ENCODE measurements at places on chromosomes 2 and 18.

DNA sequence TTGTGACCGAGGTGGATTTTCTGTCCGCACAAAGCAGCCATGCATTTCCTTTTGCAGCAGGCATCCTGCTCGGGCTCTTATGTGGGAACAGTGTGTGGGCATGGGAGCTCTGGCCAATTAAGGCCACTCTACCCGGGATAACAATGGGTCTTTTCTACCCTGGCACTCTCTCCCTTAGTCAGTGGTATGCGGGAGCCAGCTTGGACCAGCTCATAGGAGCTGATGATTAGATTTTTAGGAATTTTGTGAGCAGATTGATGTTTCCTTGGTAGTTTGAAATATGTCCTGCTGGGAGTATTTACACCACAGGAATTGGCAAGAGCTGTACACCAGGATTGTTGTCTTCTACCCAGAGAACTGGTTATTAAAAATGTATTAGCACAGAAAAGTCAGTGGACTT is 89.3 kb downstream of the SPP2 start:
- no peak for DNase-seq

DNA sequence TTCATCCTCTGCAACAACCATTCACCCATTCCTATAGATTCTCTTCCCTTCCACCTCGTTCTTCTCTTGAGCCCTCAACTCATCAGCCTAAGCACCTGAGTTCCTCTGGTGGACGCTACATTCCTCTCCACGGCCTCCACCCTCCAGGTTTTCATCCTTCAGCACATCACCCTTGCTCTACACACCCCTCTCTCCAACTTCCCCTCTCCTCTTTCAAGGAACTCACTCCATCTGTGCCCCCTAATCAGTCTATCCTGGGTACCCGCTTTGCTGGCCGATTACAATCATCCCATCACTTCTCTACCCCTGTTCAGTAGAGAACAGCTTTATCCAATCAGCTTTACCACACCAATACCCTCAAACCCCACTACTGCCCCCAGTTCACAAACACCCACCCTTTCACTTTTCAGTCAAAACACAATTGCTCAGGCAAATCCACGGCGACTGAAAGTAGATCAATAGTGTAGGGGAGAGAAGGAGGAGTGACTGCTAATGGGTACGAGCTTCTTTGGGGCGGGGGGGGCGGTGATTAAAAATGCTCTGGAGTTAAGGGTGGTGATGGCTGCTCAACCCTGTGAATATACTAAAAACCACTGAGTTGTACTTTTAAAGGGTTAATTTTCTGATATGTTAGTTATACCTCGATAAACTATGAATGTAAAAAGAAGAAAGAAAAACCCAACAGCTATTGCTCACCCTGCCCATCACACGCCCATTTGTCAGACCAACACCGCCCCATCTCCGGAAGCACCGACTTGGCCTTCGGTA is 857 bp downstream of the DYM start:
- peak; percentile 27 for DNase-seq

DNA sequence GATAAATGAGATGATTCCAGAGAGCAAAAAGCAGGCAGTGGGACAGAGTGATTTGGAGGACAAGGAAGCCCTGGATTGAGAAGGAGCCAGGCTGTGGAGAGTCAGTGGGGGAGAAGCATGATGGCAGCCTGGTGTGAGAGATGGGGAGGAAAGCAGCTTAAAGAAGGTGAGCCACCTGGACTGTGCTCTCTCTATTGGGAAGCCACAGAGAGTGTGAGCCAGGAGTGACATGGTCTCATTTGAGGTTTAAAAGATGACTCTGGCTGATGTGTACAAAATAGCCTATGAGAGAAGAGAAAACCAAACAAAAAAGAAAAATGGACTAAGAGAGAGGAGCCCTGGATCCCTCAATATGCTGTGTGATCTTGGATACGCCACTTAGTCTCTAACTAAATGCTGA is 12.9 kb upstream of the EPAS1 start:
- DNase-seq: no peak

DNA sequence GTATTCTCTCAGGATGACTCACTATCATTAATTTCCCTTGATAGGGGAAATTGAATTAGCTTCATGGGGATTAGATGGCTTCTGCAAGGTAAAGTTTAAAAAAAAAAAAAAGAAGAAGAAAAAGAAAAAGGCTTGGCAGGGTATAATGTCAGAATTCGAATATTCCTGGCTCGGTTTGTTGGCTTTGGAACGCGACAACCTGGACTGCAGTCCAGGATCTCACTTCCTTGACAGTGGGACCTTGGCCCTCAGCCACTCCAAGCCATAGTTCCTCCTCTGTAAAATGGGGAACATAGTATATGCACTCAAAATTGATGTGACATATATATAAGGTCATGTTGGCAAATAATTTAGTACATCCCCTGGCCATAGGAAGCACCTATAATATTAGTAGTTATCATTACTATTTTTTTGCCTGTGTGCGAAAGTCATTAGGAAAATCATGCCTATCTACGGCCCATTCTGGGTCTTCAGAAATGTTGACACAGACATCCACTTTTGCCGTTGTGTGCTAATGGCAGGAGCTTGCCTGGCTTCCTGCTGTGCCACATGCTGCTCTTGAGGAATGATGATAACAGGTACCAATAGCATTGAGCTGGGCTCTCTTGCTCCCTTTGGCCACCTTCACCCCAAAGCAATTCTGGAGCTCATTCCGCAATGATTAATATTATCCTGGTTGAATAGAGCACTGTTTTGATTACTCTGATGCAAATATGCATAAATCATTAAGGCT is 97.9 kb downstream of the MTCL1 start:
- DNase-seq: no peak

DNA sequence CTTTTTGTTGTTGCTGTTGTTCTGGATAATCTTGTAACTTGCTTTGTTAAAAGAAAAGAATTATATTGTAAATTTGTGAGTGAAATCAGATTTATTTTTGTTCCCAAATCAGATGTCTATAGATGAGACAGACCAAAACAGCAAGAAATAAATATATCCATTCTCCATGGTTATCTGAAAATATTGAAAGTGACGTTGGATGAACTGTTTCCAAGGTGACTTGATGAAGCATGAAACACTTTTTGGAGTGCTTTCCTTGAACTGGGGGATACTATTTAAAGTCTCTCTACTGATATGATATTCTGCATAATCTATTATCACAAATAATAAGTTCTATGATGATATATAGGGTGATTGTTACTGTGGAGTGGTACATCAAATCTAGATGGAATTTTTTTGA is 315.4 kb upstream of the THUMPD2 start:
- no peak for DNase-seq

GRCh38 chr2:218223046-218223445 is 6.1 kb downstream of the ARPC2 start:
- DNase-seq: no peak

DNA sequence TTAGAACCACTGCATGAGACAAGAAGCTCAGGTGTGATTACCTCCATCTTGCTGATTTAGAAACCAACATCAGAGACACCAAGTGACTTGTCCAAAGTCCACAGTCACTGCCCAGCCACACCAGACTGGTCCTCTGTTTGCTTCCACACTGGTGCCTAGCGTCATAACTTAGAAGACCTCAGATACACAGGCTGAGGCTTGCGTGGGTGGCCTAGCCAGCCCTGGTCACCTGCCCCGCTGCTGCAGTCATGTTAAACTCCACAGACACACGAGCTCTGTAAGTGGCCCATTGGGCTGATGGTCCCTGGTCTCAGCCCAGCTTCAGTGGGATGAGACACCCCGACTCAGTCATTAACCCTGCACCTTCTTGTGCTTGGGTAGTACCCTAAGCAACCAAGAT is 47.1 kb downstream of the CNGA3 start:
- DNase-seq: no peak

GRCh38 chr2:237877576-237878307 is 18.3 kb downstream of the RAMP1 start:
- no peak for DNase-seq

DNA sequence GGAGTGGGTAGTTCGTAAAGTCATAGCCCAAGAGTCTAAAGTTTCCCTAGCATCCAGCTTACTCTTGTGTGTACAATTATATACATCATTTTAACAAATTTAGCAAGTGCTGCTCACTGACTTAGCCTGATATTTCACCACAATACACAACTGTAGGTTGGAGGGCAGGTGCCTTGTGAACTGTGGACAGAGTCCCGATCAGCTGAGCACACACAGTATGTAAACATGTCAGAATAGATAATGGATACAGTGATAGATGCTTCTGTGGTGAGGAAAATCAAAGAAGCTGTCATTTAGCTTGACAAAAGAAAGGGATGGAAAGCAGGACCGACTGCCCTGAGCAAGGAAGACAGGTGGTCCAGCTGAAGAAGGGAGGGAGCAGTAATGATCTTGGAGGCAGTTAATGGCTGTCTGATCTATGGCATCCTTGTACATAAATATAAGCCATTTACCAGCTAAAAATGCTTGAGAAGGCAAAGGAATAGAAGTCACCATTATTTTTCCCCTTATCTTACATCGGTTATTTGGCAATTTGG is 372.8 kb upstream of the UBE2E3 start:
- DNase-seq: no peak

DNA sequence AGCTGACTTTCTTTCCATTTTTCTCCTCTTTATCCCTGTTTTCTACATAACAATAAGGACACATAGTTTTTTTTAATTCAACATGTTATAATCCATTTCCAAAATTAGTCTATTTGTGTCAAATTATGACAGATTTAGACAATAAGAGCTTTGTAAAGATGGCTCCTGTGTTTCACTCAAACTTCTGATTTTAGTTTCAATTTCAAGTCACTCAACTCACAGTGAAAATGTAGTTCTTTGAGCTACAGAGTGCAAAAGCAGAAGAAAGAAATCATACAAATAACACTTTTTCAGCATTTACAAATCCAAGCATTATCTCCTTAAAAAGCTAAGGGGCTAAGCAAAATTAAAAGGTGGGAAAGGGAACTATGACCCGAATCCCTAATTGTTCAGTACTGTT is 340.7 kb upstream of the TRIB2 start:
- DNase-seq: no peak

GRCh38 chr2:68726608-68727367 is 7.8 kb upstream of the ARHGAP25 start:
- peak; percentile 82 for DNase-seq

GRCh38 chr2:17580319-17580715 is 39.8 kb downstream of the VSNL1 start:
- DNase-seq: no peak

DNA sequence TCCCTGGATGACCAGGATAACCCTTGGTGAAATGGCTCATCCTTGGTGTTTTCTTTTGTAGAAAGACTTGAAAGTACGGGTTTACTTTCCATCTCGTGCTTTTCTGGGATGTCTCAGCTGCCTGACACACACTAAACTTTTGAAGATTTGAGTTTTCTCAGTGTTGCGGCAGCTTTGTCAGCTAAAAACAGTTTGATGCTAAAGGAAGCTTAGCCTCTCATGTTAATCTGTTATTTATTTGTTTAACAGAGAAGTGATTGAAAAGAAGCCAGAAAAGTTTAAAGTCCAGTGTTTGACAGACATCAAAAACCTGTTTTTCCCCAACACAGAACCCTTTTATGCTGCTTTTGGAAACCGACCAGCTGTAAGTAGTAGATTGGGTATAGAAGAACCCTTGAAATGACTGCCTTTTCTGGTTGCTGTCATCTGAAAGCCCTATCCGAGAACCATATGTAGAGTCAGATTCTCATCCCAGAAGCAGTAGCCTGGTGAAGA is 72.8 kb downstream of the LPIN1 start:
- no peak for DNase-seq

DNA sequence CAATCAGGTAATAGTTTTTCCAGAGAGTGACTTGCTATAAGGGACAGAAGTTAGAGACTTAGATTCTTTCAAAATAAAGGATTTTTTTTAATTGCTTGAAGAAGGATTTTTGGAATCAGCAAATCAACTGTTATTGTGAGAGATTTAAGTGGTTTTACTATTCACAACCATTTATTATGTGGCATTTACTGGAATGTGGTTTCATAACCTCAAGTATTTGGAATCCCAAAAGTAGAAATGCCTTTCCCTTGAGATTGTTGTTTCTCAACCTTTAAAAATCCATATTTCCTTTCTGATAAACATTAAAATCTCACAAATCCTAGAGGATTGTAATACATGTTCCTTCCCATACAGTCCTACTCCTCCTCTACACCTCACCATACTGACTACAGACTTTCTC is 5.0 kb downstream of the TANK start:
- DNase-seq: no peak

GRCh38 chr2:51789918-51790317 is 758.0 kb upstream of the NRXN1 start:
- DNase-seq: no peak

GRCh38 chr2:215498431-215498830 is 62.6 kb upstream of the FN1 start:
- DNase-seq: no peak

- DNase-seq: no peak
Observed at GRCh38 chr2:198178766-198179165, 374.4 kb downstream of the PLCL1 start.

- DNase-seq: no peak
Observed at GRCh38 chr2:58449286-58450010, 208.3 kb upstream of the FANCL start.

GRCh38 chr2:127811397-127812321 is 688 bp upstream of the WDR33 start:
- no peak for DNase-seq

DNA sequence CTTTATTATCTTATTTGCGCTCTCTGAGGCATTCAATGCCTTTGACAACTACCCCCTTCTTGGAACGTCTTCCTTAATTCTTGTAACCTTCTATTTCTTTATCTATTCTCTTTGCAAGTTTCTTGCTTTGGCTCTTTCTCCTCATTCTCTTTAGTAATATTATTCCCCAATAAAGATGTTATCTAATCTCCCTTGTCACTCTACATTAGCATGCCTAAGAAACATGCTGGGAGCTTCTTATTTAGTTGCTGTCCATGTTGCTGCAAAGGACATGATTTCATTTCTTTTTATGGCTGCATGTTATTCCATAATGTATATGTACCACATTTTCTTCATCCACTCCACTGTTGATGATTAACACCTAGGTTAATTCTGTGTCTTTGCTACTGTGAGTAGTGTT is 113.7 kb downstream of the RDH14 start:
- DNase-seq: no peak

GRCh38 chr18:72848503-72849237 is 19.1 kb downstream of the NETO1 start:
- no peak for DNase-seq

- no peak for DNase-seq
Observed at GRCh38 chr2:189178054-189178453, 1.5 kb downstream of the COL5A2 start.

DNA sequence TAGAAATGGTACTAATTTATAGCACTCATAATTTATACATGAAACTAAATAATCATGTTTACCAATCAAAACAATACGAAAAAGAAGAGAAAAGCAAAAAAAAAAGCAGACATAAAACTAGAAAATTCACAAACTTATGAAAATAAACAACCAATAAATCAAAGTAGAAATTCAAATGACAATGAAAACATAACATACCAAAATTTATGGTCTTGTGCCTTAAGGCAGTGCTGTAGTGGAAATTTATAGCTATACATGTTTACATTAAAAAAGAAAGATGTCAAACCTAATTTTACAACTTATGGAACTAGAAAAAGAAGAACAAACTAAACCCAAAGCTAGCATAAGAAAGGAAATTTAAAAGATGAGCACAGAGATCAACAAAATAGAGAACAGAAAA is 16.1 kb upstream of the SPR start:
- no peak for DNase-seq
